Fibroblast of lung (primary cell): ENCODE measurements at places on chromosomes 7 and 10. TPM values are rescaled to one million over a fixed set of nuclear protein-coding genes. Genes with fewer than 3 reads are reported as not detected.
A peak's percentile ranks its signal among the peaks of the same experiment; 100 is the strongest.

DNA sequence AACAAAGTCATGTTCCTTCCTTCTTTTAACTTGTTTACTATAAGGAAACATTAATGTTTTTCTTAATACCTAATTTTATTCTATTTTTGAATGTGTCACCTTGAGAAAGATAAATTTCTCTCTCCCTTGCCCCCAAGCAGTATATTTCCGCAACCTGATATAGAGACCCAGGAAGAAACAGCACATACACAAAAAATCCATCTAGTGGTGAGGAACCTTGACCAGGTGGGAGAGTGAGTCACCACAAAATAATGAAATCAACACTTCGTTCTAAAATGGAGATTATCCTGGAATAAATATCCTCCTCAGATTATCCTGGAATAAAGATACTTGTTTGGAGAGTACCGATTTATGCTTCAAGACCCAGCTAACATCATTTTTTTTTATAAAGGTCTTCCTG lies 232.9 kb upstream of the PTN start:
- no peaks in the 10 kb centered on the region for H3K27me3 ChIP-seq
- no peak overlapping the region for H3K4me3 ChIP-seq
- H3K27ac ChIP-seq: no peak overlapping the region
- H3K36me3 ChIP-seq: no peaks in the 10 kb centered on the region
- DNase-seq: no peak

DNA sequence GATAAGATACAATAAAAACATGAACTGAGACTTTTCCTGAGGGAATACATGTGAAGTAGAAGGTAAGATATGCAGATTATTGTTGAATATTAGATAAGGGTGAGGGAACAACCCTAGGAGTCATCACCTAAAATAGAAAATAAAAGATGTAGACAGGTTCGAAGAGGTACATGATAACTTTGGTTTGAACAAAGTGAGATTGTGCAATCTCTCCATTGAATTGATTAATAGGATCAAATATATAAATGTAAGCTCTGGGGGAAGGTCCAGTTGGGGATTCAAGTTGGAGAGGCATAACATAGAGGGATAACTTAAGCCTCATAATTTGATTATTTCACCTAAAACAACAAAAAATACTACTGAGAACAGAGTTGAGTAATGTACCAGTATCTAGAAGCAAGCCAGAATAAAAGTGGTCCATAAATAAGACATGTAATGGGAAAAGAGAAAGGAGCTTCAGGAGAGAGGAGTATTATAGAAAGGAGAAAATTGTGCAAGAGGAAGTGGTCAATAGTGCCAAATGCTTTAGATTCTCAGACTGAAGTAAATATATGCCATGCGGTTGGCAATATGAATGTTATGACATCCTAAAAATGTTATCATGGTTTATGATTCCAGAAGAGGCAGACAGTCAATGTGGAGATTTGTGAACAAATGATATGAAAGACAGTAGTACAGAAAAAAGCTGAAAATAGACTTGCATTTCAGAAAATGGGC lies 282.3 kb upstream of the CHRM2 start:
- no peaks in the 10 kb centered on the region for H3K4me1 ChIP-seq
- H3K36me3 ChIP-seq: no peaks in the 10 kb centered on the region
- no peak overlapping the region for H3K27ac ChIP-seq
- no peak overlapping the region for H3K4me3 ChIP-seq

DNA sequence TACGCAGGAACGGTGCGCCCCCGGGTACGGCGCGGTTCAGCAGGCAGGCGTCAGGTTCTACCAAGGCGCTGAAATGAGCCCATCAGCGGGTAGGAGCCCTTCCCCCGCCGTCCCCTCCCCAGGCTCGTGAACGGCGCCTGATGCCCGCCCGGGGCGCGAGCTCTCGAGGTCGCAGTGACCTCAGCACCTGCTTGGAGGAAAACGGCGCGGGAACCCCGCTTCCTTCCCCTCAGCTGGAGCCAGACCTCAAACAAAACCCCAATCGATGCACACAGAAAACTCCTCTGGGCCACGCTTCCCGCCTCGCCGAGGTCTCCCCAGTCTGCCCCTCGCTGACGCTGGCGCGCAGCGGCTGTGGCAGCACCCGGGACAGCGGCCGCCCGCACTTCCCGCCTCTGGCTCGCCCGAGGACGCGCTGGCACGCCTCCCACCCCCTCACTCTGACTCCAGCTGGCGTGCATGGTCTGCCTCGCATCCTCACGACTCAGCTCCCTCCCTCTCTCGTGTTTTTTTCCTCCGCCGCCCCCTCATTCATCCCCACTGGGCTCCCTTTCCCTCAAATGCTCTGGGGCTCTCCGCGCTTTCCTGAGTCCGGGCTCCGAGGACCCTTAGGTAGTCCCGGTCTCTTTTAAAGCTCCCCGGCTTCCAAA lies 514 bp upstream of the GAD2 start:
- H3K4me3 ChIP-seq: no peak overlapping the region
- H3K27me3 ChIP-seq: peaks cover 11% of the 10 kb centered on the region
- DNase-seq: peak; percentile 35
- H3K4me1 ChIP-seq: no peaks in the 10 kb centered on the region
- no peaks in the 10 kb centered on the region for H3K36me3 ChIP-seq

GRCh38 chr7:106037489-106038176 lies 74.5 kb downstream of the SYPL1 start:
- no peak overlapping the region for H3K4me3 ChIP-seq
- H3K4me1 ChIP-seq: peaks cover 14% of the 10 kb centered on the region
- no peak overlapping the region for H3K27ac ChIP-seq
- no peaks in the 10 kb centered on the region for H3K36me3 ChIP-seq

DNA sequence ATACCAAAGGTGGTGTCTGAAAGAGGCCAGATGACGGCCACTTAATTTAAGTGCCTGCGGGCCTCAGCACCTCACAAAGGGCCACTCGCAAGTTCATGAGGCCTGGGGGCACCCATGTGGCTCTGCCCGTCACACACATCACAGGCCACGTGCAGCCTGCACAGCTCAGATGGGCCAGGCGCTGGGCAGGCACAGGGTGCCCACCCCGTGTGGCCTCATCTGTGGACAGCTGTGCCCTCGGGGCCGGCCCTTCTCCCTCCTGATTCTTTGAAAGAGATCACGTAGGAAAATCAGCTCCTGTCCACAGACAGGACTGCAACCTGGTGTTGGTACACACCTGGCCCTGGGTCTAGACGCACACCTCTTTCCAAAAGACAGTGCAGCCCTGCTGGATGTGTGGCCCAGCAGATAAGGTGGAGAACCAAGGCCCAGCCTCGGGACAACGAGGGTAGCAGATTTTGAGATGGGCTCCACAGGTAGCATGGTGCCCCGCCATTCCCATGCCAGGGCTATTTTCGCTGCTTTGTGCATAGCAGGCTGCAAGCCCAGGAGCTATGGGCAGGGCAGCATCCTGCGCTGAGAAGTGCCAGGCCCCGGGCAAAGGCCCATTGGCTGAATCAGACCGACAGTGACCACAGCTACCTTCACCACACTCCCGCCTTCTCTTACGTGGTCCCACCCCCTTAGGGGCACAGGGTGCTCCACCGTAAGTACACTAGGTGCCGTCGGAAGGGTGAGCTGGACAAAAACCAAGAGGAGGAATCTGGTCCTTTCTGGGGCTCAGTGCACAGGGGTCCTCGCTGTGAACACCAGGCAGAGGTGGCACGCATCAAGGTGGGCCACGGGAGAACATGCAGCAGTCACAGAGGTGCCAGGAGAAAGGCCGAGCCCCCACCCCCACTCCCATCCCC lies 124.5 kb downstream of the EBF3 start:
- no peaks in the 10 kb centered on the region for H3K4me1 ChIP-seq
- no peaks in the 10 kb centered on the region for H3K27me3 ChIP-seq
- H3K36me3 ChIP-seq: no peaks in the 10 kb centered on the region
- H3K4me3 ChIP-seq: no peak overlapping the region
- DNase-seq: no peak

DNA sequence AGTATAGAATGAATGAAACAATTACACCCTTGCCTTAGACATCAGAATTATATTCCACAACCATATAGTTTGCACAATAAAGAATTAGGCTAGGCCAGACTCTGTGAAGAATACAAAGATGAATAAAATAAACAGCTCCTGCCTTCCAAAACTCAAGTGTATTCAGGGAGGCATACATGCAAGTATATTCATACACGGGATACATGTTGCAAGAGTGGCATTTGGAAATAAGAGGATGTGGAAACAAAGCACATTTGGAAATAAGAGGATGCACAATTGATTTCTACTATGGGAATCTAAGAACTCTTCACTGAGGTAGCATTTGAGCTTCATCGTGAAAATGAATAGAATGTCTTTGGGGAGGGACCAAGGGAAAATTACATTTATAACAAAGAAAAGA lies 27.0 kb upstream of the TMEM26 start:
- H3K27me3 ChIP-seq: no peaks in the 10 kb centered on the region
- DNase-seq: no peak
- H3K4me3 ChIP-seq: no peak overlapping the region
- no peaks in the 10 kb centered on the region for H3K4me1 ChIP-seq

DNA sequence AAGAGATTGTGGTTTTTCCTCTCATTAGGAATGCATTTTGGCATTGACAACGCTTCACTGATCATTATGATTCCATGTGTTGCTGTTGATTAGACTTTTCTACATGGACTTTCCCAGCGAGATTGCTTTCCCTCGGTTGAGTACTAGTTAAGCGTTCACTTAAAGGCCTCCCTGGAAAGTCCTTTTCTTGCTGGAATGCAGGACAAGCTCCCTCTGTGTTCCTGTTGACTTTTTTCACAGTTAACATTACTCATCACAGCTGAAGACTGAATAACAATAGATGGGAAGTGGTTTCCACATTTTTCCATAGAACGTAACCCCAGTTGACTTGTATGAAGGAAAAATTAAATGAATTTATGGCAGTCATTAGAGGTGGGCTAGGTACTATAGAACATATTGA lies 2.6 kb upstream of the CAV1 start:
- DNase-seq: peak; percentile 71
- H3K27ac ChIP-seq: no peak overlapping the region
- H3K4me1 ChIP-seq: peaks cover 2% of the 10 kb centered on the region
- H3K4me3 ChIP-seq: no peak overlapping the region

DNA sequence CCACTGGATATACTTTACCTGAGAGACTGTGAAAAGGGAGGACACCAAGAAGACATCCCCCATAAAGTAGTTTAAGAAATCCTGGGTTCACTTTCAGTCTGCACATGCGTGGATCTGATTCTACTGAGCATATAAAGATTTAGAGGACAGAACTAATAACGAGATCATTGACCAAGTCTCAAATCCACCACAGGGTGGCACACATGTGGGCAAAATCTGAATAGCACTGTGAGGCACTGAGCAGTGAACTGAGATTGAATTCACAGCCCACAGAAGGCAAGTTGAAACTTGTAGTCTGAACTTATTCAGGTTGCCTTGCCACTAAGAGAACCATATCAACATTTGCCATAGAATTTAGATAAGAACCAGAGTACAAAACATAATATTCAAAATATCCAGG lies 818.6 kb downstream of the GRID1 start:
- no peak overlapping the region for H3K4me3 ChIP-seq
- H3K27me3 ChIP-seq: no peaks in the 10 kb centered on the region
- H3K36me3 ChIP-seq: no peaks in the 10 kb centered on the region

DNA sequence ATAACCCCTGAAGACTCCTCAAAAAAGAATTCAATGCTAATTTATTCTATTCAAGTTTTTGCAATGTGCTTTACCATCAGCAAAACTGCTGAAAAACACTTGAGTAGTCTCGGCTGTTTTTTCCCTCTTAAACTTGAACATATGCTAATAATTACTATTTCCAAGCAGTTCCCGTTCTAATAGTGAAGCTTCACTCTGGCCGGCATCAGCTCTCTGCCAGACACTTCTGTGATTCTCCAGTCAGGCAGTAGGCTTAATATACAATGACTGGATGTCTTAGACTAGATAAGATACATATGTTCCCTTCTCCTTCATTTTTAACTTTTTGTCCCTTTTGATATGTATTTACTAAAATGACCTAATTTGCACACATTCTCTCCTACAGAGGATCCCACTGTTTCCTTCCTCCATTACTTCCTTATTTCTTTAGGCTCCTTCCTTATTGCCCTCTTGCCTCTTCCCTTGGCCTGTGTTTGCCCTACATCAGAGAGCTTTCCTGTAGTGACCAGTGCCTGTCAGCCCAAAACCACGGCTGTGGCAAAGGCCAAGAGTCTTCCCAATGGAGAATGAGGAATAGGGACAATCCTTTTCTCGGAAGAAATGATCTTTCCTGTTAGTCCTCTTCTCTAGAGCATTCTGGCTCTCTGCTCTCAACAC lies 23.5 kb downstream of the HEPACAM2 start:
- no peaks in the 10 kb centered on the region for H3K4me1 ChIP-seq
- H3K27me3 ChIP-seq: no peaks in the 10 kb centered on the region
- H3K36me3 ChIP-seq: no peaks in the 10 kb centered on the region
- DNase-seq: no peak
- no peak overlapping the region for H3K27ac ChIP-seq

- H3K36me3 ChIP-seq: peaks cover 3% of the 10 kb centered on the region
- no peak for DNase-seq
- H3K27ac ChIP-seq: no peak overlapping the region
Observed at GRCh38 chr10:101959346-101959916, 96.5 kb downstream of the ARMH3 start.

DNA sequence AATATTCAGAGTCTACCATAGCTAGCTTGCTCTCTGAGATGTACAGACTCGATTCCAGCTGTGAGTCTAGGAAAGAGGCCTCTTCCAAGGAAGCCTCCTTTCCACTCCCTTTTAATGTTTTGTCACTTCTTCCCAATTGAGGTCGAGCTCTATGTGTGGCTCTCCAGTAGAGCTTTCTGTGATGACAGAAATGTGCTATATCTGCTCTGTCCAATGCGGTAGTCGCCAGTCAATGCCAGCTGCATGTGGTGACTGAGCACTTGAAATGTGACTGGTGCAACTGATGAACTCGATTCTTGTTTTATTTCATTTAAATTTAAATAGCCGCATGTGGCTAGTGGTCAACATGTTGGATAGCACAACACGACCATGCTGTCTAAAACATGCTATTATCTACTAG lies 387.0 kb upstream of the NRP1 start:
- H3K4me3 ChIP-seq: no peak overlapping the region
- no peaks in the 10 kb centered on the region for H3K27me3 ChIP-seq
- no peaks in the 10 kb centered on the region for H3K4me1 ChIP-seq
- no peak for DNase-seq
- no peak overlapping the region for H3K27ac ChIP-seq

DNA sequence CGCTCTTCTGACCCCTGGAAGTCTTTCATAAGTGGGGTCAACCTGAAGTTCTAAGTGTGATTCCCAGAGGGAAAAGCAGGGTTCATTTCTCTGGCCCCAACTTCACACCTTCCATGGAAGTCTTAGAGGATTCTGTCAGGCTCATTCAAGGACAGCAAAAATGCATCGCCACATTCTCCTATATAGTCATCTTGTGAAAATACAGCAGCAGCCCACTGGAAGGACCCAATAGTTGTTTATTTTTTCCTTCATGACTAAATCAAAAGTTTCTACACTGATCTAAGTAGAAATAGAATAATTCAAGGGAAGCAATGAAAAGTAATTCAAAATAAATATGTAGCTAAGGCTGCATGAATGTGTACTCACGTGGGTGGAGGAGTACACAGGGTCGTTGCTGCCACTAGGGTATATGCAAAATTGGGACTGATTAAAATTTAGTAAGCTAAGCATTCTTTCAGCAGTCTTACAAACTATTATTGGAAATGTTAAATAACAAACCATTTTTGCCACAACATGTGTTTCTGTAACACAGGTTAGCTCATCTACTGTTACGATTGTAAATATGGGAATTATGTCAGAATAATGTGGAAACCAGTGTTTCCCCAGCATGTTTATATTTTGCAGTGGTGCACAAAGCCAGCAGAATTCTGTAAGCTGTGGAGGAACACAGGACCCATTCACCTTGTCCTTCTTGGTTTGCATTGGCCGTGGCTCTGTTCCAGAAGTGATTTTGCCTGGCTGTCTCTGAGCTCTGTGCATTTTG lies 33.5 kb downstream of the EEPD1 start:
- H3K27me3 ChIP-seq: no peaks in the 10 kb centered on the region
- no peak overlapping the region for H3K4me3 ChIP-seq
- no peaks in the 10 kb centered on the region for H3K4me1 ChIP-seq
- DNase-seq: no peak
- no peak overlapping the region for H3K27ac ChIP-seq

Gene AGAP6
- 1.8 and 2.6 TPM in 2 replicates for total RNA-seq

Gene TRIM50
- total RNA-seq: not detected in 2 replicates
